GM12864 (cell line): ENCODE measurements at places on chromosomes 7 and 10.

DNA sequence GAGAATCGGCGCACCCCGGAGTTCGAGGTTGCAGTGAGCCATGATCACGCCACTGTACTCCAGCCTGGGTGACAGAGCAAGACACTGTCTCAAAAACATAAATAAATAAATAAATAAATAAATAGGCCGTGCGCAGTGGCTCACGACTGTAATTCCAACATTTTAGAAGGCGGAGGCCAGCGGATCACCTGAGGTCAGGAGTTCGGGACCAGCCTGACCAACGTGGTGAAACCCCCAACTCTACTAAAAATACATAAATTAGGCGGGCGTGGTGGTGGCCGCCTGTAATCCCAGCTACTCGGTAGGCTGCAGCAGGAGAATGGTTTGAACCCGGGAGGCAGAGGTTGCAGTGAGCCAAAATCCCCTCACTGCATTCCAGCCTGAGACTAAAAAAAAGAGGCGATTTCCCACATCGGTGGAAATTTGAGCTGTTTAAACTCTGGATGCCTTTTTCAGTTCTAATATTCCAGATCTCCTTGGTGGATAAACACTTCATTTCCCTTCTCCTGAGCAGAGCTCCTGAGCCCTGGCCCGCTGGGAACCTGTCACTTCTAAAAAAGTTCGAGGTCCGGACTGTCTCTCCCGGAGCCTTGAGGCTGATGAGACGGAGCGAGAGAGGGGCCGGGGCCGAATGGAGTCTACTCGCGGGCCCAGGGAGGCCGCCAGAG lies 2.0 kb upstream of the NFKB2 start:
- no peak for DNase-seq

GRCh38 chr7:27164045-27164366 lies 1.3 kb downstream of the HOXA9 start:
- DNase-seq: no peak

GRCh38 chr10:93865794-93866425 lies 27.9 kb upstream of the SLC35G1 start:
- DNase-seq: no peak

GRCh38 chr10:78973901-78974616 lies 94.7 kb upstream of the ZMIZ1 start:
- DNase-seq: no peak

GRCh38 chr10:74234569-74234968 lies 83.5 kb downstream of the ADK start:
- no peak for DNase-seq

GRCh38 chr7:4107839-4108238 lies 574.3 kb upstream of the FOXK1 start:
- DNase-seq: no peak

DNA sequence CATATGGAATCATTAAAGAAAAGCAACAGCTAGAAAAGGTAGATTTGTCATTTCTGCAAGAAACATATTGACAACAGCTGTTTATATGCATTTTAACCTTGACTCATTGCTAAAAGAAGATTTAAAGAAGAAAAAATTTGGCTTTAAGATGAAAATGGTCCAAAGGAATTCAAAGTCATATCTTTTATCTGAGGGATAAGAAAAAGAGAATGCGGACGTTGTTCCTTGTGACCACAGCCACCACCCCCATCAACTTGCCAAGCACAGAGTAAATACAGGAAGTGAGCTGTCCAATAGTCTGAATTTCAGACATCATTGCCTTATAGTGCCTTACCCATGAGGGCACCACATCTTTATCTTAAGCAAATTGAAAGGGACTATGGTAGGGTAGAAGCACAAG lies 7.3 kb upstream of the CRPPA start:
- no peak for DNase-seq

- DNase-seq: no peak
Observed at GRCh38 chr7:89605362-89605761, 548.9 kb upstream of the STEAP1 start.

DNA sequence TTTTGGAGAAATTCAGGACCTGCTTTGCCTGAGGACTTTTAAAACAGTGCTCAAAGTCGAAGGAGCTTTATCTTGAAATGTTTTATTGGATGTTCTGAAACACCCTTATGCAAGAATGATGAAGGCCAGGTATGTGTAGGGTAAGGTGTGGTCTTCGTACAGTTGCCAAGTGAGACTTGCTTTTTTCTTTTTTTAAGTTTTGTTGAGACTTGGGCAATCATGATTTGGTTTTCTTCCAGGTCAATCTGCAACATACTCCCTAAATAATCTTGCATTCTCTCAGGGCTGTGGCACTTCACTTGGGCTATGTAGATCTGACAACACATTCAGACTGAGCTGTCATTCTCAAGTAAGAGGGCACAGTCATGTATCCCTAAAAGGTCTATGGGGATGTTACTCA lies 75.0 kb downstream of the GATA3 start:
- DNase-seq: no peak

DNA sequence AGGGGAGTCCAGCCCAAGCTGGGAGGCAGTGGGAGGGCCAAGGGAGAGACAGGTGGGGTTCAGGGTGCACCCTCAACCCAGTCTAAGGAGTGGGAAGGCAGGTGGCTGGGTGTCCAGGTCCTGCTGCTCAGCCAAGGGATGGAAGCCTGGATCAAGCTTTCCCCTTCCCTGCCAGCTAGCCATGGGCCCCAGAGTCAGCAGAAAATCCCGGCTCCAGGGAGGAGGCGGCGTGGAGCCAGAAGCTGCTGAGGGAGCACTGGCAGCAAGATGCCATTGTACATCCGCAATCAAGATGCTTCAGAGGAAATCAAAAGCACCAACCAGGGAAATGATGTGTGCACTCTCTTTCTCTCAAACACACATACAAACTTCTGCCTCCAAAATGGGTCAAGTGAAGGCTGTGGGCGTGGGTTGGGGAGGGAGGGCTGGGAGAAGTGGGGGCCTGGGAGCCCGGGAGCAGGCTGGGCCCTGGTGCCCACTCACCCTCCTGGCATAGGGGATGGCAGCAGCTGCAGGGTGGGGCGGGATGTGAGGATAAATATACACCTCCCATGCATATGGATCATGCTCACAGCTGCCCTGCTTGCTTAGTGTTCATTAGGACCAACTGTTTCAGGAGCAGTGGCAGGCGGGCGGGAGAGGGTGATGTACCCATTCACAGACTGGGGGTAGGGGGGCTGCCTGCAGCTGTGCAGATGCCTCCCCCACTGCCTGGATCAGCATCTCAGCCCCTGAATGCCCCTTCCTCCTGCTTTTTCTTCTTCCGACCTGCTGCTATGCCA lies 24.2 kb downstream of the TRIM8 start:
- no peak for DNase-seq

DNA sequence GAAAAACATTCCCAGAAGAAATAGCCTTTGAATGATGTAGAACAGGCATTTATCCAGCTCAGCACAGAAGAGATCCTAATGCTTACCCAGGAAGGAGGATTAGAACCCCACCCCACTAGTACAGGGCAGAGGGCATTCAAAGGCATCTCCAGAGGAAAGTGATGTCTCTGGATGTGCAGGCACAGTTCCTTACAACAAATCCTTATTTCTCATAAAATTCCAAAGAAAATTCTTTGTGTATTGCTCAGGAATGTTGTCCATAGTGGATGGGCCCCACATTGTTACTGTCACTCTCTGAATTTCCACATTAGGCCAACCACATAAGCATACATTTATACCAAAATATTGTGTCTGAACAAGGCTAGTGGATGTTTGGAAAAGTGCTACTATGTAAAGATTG lies 243.0 kb downstream of the ADRA2A start:
- no peak for DNase-seq

DNA sequence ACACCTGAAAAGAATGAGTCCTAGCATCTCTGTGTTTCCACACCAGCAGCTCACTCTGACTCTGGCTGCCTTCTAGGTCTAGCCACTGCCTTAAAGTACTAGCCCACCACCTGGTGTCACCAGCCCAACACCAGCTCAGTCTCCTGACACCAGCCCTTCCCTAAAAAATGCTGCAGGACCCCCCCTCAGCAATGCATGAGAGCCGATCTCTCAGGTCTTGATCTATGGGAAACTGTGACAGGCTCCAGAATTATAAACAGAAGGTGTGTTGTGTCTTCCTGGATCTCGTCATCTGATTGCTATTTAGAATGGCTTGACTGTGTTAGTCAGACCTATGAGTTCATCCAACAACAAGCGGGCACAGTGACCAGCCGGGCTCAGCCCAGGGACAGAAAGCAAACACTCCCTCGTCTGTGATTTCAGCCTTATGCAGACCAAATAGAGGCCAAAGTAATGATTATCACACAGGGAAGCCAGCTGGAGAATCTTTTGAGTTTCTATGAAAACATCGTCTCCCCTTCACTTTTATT lies 66.6 kb downstream of the CUBN start:
- no peak for DNase-seq

- no peak for DNase-seq
Observed at GRCh38 chr10:23980094-23980493, 228.8 kb upstream of the KIAA1217 start.

GRCh38 chr7:97078023-97078969 lies 39.2 kb upstream of the SDHAF3 start:
- DNase-seq: no peak

DNA sequence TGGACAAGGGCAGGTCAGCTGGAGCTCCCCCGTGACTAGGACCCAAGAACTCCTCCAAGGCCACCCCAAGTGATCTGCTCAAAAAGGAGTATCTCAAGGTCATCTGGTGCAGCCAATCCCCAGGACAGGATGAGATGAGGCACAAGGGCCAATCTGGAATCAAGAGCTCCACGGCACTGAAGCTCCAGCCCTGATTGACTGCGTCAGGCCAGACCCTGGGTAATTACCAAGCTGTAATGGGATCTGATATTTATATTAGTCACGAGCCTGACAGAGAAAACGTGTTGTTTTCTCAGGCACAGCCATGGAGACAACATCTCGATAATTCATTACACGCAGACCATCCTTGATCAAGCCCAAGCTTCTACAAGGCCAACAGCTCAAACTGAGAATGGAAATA lies 4.2 kb downstream of the KCNMA1 start:
- DNase-seq: no peak

GRCh38 chr7:131925636-131926035 lies 369.2 kb upstream of the PODXL start:
- no peak for DNase-seq

GRCh38 chr10:90413196-90413595 lies 444.6 kb downstream of the HTR7 start:
- no peak for DNase-seq
